ENCODE measurements at places on chromosomes 1 and 21.

- DNase-seq = no peak
Observed at GRCh38 chr1:104953555-104953954, 1203.9 kb downstream of the AMY1C start.

- no peak for DNase-seq
Observed at GRCh38 chr1:46653405-46653958, 14.7 kb downstream of the ATPAF1 start.

- peak; percentile 22 for DNase-seq
Observed at GRCh38 chr1:67429011-67429527, 1.1 kb downstream of the SERBP1 start.

- no peak for DNase-seq
Observed at GRCh38 chr1:24366707-24367106, 46.9 kb downstream of the STPG1 start.

DNA sequence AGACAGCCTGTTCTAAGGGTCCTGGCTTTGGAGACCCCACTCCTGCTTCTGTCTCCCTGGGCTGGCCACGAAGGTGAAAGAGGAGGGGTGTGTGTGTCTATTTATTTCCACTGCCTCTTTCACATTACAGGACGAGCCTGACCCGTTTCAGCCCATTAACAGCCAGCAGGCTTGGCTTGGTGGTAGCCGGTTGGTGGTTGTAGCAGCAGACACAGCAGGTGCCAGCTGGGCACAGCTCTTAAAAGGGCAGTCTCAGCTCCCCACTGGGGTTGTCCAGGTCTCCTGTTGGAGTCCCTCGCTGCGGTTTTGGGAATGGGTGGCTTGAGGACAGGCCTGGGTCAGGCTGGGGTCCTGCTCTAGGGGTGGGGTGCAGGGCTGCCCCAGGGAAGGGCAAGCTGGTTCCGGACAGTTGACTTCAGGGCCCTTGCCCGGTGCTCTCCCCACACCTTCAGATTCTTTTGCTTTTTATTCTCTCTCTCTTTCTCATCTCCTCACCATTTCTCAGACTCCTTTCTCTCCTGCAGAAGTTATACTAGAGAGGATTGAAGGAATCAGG is 84.6 kb downstream of the ACTL8 start:
- no peak for DNase-seq

GRCh38 chr1:247935781-247936180 is 11.1 kb downstream of the OR2AJ1 start:
- no peak for DNase-seq

- DNase-seq = no peak
Observed at GRCh38 chr1:96987186-96987703, 265.7 kb downstream of the PTBP2 start.

- peak; percentile 76 for DNase-seq
Observed at GRCh38 chr1:214066936-214067335, 79.2 kb downstream of the PROX1 start.

DNA sequence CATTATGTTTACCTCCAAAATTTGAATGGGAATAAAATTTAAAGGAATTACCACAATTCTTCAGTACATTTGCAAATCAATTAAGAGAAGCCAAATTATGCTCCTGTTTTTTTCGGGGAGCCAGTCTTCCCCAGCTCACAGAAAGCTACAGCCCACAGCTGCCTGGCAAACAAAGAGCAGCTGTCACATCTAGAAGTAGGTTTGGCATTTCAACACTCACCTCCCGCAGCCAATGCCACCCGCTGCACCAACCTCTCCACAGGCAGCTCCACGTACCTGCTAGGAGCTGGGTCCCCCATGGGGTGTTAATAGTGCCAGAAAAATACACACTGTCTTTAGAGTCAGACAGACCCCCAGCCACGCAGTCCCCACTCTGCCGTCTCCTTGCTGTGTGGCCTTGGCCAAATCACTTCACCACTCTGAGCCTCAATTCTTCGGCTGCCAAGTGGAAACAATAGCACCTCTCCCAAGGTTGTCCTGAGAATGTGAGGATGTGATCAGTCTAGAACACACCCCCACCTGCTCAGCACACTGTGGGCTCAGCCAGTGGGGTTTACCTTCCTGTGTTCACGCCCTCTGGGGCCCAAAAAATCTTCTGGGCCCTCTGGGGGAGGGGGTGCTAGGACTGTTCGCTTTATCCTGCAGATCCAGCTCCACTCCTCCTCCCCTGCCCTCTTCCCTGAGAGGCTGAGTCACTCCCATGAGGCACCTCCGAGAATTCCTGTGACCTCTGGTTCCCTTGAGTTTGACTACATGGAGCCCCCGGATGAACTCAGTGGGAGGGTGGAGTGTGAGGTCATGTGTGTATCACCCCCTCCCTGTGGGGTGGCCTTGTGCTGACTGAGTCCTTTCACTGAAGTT is 204.3 kb upstream of the GRIK3 start:
- peak; percentile 58 for DNase-seq

GRCh38 chr1:86460998-86461397 is 7.7 kb upstream of the CLCA1 start:
- no peak for DNase-seq

- DNase-seq = no peak
Observed at GRCh38 chr1:205261946-205262691, 34.4 kb downstream of the TMCC2 start.

GRCh38 chr1:218592688-218593087 is 247.6 kb downstream of the TGFB2 start:
- no peak for DNase-seq

DNA sequence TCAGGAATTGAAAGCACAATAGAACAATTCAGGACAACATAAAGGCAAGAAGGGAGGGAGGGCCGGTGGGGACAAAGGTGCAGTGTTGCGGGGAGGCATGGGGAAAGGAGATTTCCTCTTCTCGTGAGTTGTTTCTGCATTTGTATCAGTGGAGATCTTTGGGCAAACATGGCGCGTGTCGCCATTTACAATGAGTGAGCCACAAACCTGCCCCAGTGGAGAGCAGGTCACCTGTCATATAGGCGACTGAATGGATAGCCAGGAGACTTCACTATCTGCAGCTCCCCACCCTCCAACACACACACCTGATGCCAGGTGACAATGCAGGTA is 87.7 kb upstream of the SLC45A1 start:
- no peak for DNase-seq

DNA sequence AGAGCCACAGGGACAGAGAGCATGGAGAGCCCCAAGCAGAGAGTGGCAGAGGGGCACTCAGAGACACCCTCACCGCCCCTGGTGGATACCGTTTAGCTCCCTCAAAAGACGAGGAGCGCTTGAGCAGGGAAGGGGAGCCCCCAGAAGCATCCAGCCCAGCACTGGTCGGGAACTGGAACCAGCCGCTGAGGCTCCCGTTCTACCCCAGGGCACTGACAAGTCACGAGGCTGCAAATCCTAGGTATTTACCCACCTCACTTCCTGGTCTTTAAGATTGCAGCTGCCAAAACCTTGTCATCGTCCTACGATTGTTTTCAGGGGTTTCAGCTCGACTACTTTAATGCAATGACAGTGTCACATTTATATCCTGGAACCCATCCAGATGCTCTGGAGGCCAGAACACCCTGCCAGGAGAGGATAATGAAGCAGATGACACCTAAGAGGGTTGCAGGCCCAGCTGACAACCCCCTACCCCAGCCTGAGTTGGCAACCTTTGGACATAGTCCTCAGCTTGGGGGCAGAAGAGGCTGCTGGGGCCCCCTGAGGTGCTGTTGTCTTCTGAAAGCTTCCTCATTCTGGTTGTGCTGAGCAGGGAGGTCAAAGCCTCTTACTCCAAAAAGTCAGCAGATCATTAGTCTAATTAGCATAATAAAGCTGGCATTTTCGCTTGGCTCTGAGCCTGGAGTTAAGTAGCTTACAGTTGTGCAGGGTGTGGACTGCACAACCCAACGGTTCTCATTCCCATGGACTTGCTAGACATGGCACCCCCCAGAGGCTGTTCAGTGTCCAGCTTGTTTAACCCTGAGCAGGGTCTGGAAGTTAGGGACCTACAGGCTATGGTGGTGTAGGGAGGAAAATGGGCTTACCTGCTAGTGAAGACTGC is 20.6 kb upstream of the BACE2 start:
- DNase-seq = no peak

DNA sequence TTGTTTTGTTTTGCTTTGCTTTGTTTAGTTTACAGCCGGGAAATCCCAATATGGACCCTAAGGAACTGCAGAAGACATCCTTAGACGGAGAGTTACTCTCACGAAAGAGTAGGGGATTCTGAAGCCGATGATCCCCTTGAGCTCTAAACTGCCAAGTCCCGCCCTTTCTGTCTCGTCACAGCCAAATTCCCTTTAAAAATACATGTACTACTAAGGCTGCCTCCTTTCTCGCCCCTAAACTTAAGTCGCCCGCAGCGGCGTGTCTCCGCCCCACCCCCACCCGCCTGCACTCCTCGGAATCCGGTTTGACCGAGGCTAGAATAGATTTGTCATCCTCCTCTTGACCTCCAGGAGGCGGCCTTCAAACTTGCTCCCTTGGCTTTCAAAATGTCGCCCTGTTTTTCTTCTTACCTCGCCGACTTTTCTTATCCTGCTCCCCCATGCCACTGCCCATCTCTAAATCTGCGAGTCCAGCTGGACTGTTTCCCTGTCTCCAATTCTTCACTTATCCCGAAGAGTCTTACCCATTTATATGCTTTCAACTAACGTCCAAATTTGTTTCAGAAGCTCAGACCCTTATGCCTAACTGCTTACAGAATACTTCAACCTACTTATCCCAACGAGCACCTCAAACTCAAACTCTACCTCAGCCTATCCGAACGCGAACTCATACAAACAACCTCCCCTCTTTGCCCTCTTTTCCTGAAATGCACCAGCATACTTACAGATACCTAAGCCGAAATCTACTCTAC is 10.9 kb upstream of the BOLA1 start:
- peak; percentile 80 for DNase-seq

- no peak for DNase-seq
Observed at GRCh38 chr1:28266920-28267322, 7.6 kb downstream of the SESN2 start.

GRCh38 chr1:33299461-33300155 is 21.3 kb downstream of the A3GALT2 start:
- no peak for DNase-seq

- no peak for DNase-seq
Observed at GRCh38 chr1:227937031-227937837, 10.5 kb downstream of the WNT9A start.

DNA sequence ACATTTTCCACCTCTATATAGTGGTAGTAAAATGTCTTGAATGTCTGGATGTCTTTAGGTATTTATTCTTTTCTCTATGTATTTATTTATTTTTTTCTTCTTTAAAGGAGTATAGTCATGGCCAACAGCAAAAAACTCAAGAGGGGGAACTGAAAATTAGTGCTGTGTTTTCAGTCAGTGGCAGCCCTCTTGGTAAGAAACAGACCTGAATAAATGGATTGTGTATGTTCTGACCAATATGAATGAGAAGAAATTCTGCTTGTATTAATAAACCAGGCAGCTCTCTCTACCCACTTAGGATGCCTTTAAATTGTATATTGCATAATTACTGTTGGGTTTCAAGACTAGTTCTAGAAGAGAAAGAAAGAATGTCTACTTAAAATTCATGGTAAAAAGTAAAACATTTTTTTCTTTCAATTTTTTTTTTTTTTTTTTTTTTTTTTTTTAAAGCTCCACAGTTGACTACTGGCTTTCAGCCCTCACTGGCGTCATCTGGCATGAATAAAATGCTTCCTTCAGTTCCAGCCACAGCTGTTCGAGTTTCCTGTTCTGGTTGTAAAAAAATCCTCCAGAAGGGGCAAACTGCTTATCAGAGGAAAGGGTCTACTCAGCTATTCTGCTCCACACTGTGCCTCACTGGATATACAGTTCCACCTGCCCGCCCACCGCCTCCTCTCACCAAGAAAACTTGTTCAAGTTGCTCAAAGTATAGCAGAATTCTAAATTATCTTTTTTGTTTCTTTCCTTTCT is 101.6 kb downstream of the ZMYM4 start:
- peak; percentile 87 for DNase-seq

GRCh38 chr1:39346872-39347271 is 142.4 kb downstream of the MACF1 start:
- no peak for DNase-seq

GRCh38 chr1:2049718-2050431 is at the start of gene PRKCZ:
TSS of gene PRKCZ (plus strand) at chr1:2050411. CDS start at chr1:2050631, 220 bp downstream.
- peak; percentile 92 for DNase-seq

- DNase-seq = peak; percentile 1
Observed at GRCh38 chr1:117928881-117929342, 509 bp downstream of the GDAP2 start.

DNA sequence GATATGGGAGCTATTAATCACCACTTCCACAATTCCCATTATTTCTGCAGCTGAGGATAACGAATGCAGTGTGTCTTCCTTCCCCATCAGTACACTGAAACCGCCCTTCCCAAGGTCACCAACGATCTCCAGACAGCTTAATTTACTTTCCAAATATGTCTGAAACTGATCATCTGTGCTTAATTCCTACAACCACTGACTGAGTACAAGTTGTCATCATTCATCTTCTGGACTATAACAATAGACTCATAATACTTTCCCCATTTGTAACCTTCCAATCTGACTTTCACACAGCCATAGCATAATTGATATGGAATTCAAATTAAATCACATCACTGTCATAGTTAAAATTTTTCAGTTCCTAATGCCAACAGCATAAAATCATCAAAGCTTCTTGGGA is 17.4 kb downstream of the DNM3 start:
- no peak for DNase-seq

- no peak for DNase-seq
Observed at GRCh38 chr1:87927391-87928280, 599.0 kb downstream of the LMO4 start.

All from NCI-H2171 (cell line).